MM.1S (cell line): ENCODE measurements at places on chromosomes 1 and 21.

GRCh38 chr1:81549588-81550127 lies 251.1 kb upstream of the ADGRL2 start:
- peak overlapping the region; percentile 13; the same call in 1 of the 2 replicates for H3K4me3 ChIP-seq
- H3K27ac ChIP-seq = peak overlapping the region; percentile 4; the same call in 1 of the 2 replicates
- DNase-seq = peak; percentile 73
- H3K36me3 ChIP-seq = no peaks in the 10 kb centered on the region
- peaks cover 25% of the 10 kb centered on the region for H3K4me1 ChIP-seq

- DNase-seq = no peak
- H3K36me3 ChIP-seq = no peaks in the 10 kb centered on the region
- H3K4me1 ChIP-seq = no peaks in the 10 kb centered on the region
- no peak overlapping the region for H3K27ac ChIP-seq
- no peak overlapping the region for H3K4me3 ChIP-seq
- peaks cover 75% of the 10 kb centered on the region for H3K27me3 ChIP-seq
Measured at GRCh38 chr1:29961293-29962059, 725.2 kb downstream of the PTPRU start.

GRCh38 chr1:230761443-230762167 lies 14.4 kb downstream of the CAPN9 start:
- DNase-seq = no peak
- H3K4me3 ChIP-seq = no peak overlapping the region
- no peaks in the 10 kb centered on the region for H3K36me3 ChIP-seq

DNA sequence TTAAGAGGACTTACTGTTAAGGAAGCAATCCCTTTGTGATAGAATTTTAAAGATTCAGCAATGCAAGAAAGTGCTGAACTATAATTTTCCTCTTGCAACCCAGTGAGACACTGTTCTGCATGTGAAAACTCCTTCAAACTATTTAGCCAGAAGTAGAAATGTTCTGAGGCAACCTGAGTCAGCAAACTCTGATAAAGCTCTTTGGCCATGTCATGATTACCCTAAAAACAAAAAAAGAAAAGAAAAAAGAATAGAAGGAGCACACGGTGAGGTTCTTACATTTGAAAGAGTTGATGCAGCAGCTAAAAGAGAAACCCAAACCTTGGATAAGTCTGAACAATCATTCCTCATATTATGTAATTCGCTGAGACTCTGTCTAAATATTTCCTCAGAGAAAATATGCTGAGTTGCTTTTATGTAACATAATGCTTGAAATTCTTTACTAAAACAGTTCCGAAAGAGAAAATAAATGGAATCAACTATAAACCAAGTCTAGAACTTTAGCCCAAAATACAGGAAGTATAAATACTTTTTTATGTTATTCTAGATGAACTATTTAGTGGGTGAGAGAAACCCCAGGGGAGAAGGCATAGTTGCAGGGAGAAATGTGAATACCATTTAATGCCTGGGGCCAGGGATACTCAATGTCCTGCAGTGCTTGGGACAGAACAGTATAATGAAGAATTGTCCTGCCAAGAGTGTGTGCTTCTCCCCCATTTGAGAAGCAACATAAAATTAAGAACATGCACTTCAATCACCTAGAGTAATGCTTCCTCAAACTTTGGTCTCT lies 60.0 kb downstream of the INTS7 start:
- DNase-seq = no peak
- H3K27me3 ChIP-seq = no peaks in the 10 kb centered on the region
- H3K4me3 ChIP-seq = no peak overlapping the region
- peaks cover 5% of the 10 kb centered on the region; the same call in 1 of the 2 replicates for H3K4me1 ChIP-seq

DNA sequence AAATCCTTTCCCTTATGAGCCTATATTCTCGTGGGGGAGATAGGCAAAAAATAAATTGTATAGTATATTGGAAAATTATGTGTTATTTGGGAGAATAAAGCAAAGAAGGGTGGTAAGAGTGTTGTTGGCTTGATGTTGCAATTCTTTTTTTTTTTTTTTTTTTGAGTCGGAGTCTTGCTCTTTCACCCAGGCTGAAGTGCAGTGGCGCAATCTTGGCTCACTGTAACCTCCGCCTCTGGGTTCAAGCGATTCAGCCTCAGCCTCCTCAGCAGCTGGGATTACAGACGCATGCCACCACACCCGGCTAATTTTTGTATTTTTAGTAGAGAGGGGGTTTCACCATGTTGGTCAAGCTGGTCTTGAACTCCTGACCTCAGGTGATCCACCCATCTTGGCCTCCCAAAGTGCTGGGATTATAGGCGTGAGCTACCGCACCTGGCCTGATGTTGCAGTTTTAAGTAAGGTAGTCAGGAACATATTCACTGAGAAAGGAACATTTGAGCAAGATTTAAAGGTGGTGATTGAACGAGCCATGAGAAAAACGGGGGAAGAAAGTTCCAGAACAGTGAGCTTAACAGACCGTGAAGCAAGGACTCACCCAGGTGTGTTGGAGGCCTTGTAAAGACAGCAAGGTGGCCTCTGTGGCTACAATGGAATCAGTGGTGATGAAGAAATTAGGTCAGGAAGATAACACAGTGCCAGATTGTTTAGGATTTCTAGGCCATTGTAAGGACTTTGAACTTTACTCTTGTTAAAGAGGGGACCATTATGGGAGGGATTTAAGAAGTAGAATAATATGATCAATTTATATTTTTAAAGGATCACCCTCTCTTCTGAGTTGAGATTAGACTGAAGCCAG lies 45.8 kb downstream of the RPRD2 start:
- DNase-seq = no peak
- H3K4me3 ChIP-seq = no peak overlapping the region
- H3K27me3 ChIP-seq = no peaks in the 10 kb centered on the region
- H3K4me1 ChIP-seq = no peaks in the 10 kb centered on the region
- H3K27ac ChIP-seq = no peak overlapping the region

GRCh38 chr1:246437961-246438360 lies 69.1 kb downstream of the SMYD3 start:
- H3K36me3 ChIP-seq = no peaks in the 10 kb centered on the region
- no peak overlapping the region for H3K4me3 ChIP-seq
- no peaks in the 10 kb centered on the region for H3K4me1 ChIP-seq
- no peak for DNase-seq
